Urothelium cell line (cell line): ENCODE measurements at places on chromosomes 2 and 18.

- no peak for DNase-seq
Measured at GRCh38 chr18:47151439-47151838, 1.1 kb upstream of the HDHD2 start.

- no peak for DNase-seq
Measured at GRCh38 chr18:78635093-78635800, 344.4 kb upstream of the SALL3 start.

DNA sequence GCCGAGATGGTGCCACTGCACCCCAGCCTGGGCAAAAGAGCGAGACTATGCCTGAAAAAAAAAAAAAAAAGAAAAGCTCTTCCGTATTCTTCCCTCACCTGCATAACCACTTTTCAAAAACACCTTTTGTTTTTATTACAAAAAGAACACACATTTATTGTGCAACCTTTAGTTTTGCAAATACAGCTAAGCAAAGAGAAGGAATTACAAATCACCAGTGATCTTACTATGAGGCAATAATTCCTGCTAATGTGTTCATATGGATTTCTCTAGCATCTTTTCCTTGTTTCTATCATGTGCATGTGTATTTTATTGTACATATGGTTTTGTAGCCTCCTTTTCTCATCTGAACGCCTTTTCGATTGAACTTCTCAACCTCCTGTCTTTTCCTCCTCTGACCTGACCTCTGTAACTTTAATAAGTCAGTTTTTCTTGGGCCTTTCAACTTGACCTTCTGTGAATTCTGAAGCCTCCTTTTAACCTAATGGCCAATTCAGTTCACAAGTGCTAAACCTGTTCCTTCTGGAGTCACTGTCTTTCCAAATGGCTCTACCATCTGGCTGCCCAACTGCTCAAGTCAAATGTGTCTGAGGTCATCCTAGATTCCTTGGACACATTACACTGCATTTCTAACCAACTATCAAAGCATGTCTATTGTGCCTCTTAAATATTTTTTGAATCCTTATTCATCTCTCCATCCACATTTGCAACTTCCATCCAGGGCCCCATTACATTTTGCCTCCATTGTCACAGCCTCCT, 59.1 kb upstream of the DAPL1 start:
- DNase-seq = no peak

- DNase-seq = no peak
Measured at GRCh38 chr2:46929612-46930011, 14.0 kb upstream of the MCFD2 start.

- DNase-seq = no peak
Measured at GRCh38 chr2:54672590-54673456, 50.6 kb upstream of the EML6 start.

GRCh38 chr2:11539317-11540147, 5.7 kb downstream of the GREB1 start:
- DNase-seq = no peak

DNA sequence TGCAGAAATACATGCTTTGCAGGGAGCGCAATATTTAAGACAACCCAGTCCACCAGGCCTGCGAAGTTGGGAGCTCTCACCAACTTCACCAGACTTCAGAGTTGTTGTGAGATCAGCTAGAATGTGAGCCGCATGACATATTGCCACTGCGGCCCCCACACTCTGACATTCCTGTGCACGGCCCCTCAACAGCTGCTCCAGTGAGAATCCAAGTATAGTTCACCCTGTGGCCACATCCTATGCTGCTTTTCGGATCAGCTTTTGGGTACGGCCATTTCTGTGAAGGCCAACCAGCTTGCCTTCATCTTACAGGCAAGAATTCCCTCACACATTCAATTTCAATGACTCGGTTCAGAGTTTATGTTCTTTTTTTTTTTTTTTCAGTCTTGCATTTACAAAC, 177.8 kb downstream of the SOX11 start:
- no peak for DNase-seq

GRCh38 chr2:28463211-28463816, 32.5 kb upstream of the PLB1 start:
- DNase-seq = no peak

- DNase-seq = no peak
Measured at GRCh38 chr2:50480507-50480906, 551.4 kb downstream of the NRXN1 start.

GRCh38 chr2:18522484-18523146, 37.8 kb downstream of the RDH14 start:
- no peak for DNase-seq

GRCh38 chr2:185201063-185201462, 537.5 kb upstream of the FSIP2 start:
- DNase-seq = no peak

DNA sequence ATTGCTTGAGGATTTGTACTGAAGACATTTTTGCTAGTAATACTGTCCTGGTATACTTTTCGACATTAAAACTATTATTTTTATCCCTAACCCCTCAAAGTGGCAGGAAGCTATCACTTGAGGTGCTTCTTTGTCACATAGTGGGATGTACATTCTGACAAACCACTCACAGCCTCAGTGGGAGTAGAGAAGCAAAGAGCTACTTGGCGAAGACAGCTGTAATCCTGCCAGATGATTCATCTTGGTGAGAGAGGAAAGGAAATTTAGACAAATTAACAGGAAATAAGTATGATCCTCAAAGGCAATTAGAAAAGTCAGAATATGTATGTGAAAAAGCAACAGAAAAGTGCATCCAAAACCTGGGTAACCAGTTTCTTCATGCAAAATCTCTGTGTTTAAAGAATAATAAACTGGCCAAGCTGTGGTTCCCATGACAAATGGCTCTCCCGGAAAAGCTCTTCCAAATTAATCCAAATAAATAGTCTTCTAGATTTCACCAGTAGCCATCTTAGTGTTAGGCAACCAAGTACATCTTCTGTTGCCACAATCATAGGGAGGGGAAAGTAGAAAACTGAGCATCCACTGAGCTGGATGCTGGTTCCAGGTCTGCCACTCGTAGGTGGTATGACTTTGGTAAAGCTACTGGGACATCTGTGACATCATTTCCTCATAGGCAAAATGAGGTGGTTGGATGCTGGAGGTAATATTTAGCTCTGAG, 308.0 kb upstream of the LYPD1 start:
- no peak for DNase-seq

GRCh38 chr2:866887-867286, 83.8 kb upstream of the SNTG2 start:
- no peak for DNase-seq

DNA sequence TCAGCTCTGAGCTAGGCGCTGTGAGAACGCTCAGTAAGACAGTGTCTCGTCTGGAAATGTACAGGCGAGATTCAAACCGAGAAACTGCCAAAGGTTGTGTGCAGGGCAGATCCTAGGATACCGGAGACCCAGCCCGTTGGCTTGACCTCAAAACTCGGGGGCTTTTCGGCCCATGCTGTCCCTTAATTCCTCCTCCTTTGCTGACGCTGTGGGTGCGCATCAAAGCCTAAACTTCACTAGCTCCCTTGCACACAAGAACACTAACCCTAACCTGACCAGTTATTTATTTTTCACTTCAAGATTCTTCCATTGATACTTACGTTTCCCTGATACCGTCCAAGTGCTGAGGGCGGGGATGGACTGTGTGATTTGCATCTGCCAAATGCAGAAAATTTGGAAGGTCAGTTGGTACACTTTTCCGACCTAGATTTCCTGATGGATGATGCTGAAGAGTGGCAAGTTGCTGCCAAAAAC, 1.0 kb upstream of the AAK1 start:
- no peak for DNase-seq

- no peak for DNase-seq
Measured at GRCh38 chr2:178157574-178157973, 36.7 kb upstream of the OSBPL6 start.

GRCh38 chr2:226991663-226992062, 155.8 kb downstream of the RHBDD1 start:
- DNase-seq = no peak

DNA sequence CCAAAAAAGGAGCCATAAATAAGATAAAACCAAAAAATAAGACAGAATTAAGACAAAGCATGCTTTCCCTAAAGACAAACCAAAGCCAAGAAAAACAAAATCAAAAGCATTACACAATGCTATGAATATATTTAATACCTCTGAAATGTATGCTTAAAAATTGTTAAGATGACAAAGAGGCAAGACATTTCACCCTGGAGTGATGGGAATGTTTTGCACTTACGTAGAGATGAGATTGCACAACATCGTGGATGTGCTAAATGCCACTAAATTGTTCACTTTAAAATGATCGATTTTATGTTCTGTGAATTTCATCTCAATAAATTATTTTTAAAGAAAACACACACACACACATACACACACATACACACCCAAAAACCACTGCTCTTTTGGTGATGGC, 386.6 kb upstream of the KLHL29 start:
- DNase-seq = no peak

DNA sequence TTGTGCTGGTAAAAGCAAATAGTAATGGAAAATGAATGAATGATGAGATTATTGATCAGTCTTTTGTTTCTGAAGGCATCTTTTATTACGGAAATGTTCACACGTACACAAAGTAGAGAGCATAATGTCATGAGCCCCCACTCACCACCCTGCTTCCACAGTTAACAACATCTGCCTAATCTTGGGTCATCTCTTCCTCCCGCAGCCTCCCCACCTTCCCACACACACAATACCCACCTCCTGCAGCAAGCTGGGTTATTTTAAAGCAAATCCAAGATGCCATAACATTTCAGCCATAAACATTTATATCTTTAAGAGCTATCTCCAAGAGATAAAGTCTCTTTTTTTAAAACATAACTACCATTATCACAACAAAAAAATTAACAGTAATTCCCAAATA, 36.3 kb downstream of the CYP27C1 start:
- no peak for DNase-seq

DNA sequence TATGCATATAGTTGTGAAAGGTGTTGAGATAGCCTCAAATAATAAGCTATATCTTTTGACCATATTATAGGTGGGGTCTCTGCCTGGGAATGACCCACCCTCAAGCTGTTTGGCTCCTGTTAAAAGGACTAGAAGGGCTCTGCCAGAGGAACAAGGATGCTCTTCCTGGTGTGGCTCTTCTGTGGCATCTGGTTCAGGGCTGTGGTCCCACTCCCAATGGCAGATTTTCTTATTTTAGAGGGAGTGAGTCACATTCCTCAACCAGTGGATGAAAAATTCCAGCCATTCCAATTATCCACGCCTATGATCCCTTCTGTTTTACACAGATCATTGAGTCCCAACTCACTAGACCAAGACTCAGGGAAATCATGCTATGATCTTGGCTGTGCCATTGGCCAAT, 119.9 kb downstream of the PARD3B start:
- DNase-seq = peak; percentile 57

DNA sequence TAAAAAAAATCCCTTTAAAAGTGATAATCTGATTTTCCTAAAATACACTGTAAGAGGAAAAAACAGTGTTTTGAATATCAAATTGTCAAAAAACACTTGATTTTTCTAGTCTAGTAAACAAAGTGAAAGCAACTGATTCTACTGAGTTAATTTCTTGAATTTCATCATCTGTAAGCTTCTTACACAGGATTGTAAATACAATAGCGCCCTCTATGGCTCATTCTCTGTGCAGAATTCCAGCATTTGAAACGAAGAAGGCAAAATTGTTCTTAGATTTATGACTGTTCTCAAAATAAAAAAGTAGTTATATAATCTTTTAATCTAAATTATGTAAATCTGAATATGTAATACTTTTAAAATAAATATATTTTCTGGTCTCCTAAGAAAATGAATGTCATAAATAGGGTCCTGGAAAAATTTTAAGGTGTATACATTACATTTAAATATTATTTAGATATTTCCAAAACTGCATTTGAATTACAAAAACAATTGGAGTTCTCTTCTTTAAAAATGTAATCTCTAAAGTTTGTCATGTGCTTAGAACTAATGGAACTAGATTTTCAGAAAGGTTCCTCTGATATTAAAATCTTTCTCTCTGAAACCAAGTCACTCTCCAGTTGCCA, 176.9 kb upstream of the MC4R start:
- peak; percentile 12 for DNase-seq

- no peak for DNase-seq
Measured at GRCh38 chr2:103615611-103616105, 853.8 kb downstream of the TMEM182 start.

DNA sequence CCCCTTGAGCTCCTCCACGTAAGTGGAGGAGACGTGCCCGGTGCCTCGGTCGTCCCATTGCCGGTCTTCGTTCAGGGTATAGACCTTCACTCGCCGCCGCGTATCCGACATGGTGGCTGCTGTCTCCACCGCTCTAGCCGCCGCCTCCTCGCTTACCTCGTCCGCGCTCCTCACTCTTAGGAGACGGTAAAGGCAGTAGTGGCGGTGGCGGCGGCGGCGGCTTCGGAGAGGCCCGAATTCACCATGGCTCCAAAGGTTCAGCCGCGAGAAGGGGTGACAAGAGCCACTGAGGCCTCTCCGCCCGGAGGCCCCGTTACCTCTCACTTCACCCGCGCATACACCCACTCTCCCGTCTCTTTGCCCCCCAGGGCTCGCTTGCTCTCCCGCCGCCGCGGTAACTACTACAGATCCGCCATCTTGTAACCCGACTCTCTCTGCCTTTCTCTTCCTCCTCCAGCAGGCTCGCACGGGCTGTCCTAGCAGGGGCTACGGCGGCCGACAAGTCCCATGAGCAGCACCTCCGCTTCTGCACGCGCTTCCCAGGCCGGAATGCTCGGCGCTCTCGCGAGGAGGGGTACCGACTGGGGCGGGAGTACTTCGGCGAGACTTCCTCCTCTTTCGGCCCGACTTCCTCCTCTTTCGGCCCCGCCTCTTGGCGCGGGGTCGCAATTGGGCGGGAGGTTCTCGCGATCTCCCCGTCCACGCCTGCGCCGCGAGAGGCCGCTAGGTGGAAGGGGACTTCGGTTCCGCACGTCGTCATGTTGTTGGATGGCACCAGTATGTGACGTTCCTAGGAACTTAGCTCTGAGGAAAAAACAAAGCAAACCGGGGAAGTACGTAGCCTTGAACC, at the start of gene PPP4R3B:
TSS of gene PPP4R3B (minus strand) at position 448 of the 850 bp plus-strand sequence. CDS start at position 111, 337 bp downstream.
- peak; percentile 99 for DNase-seq

- DNase-seq = no peak
Measured at GRCh38 chr18:65322895-65323294, 427.9 kb upstream of the CDH7 start.

DNA sequence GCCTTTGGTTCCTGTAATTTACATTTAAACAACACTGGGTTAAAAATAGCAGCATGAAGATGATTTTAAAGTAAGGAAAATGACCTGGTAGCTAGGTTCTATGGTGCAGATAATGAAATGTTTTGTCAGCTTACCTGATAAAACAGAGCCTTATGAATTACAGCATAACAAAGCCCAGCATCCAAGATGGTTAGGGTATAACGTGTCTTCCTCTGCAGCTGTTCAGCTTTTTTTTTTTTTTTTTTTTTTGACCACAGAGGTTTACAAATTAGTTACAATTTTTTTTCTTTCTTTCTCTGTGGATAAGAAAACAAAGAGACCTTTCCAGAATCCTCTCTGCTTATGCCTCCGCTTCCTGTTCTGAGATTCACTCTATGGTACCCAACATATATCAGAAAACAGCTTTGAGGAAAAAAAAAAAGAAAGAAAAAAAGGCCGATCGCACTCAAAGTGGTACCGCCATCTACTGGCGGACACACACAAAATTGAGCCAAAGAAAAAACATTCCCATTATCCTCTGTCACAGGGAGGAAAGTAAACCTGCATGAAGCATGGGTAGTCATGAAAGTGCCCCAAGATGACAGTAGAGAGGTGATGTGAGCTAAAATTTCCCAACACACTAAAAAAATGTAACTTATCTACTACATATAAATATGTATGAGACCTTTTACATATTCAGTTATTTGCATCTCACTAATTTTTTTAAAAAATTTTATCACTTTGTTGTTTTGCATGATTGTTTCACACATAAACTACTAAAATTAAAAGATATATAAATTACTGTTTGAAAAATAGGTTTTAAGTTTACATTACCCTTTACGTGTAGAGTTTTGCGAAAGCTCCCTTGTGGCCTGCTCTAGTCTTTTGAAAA, at the start of gene SCN3A:
TSS of gene SCN3A (minus strand) at position 362 of the 871 bp plus-strand sequence. CDS start 27,656 bp downstream, outside the sequence.
- DNase-seq = peak; percentile 44

- no peak for DNase-seq
Measured at GRCh38 chr2:65395621-65396347, 36.6 kb downstream of the SPRED2 start.
